Activated CD4-positive, alpha-beta T cell treated with anti-CD3 and anti-CD28 coated beads, Interleukin-2, amount 10 ng/mL, durations not matched to agents 7 days and 5 days (primary cell): ENCODE measurements at places on chromosomes 5 and 9.

GRCh38 chr5:73139485-73139884 is 19.1 kb downstream of the TMEM171 start:
- DNase-seq: no peak
- no peak overlapping the region for H3K27ac ChIP-seq
- peaks cover 48% of the 10 kb centered on the region for H3K27me3 ChIP-seq
- H3K4me1 ChIP-seq: no peaks in the 10 kb centered on the region
- no peaks in the 10 kb centered on the region for H3K36me3 ChIP-seq

DNA sequence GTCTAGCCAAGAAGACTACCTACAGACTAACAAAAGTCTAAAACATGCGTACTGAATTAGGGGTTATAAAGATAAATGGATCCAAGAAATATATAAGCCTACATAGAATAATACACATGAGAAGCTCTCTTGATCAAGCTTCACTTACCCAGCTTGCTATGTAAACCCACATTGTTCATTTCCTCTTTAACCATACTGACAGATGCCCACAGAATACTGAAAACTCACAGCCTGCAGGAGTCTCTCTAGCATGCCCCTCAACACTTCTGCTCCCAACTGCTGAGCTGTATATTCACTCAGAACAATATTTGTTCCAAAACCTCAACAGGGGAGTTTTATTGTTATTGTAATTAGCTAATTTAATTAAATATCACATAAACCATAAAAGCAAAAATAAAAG is 52.4 kb downstream of the RFX3 start:
- no peak overlapping the region for H3K27ac ChIP-seq
- H3K4me3 ChIP-seq: no peak overlapping the region
- H3K4me1 ChIP-seq: peaks cover 47% of the 10 kb centered on the region
- H3K27me3 ChIP-seq: no peaks in the 10 kb centered on the region

- H3K27ac ChIP-seq: peak overlapping the region; percentile 52
- no peak overlapping the region for H3K4me3 ChIP-seq
- H3K4me1 ChIP-seq: peaks cover 2% of the 10 kb centered on the region
- no peak for DNase-seq
These were observed 30.5 kb upstream of the CREBRF start for GRCh38 chr5:173025651-173026050.

GRCh38 chr5:81852291-81853029 is 101.6 kb upstream of the SSBP2 start:
- H3K36me3 ChIP-seq: peaks cover 8% of the 10 kb centered on the region
- DNase-seq: peak; percentile 40
- peaks cover 50% of the 10 kb centered on the region for H3K4me1 ChIP-seq
- no peaks in the 10 kb centered on the region for H3K27me3 ChIP-seq
- H3K4me3 ChIP-seq: peak overlapping the region; percentile 88

DNA sequence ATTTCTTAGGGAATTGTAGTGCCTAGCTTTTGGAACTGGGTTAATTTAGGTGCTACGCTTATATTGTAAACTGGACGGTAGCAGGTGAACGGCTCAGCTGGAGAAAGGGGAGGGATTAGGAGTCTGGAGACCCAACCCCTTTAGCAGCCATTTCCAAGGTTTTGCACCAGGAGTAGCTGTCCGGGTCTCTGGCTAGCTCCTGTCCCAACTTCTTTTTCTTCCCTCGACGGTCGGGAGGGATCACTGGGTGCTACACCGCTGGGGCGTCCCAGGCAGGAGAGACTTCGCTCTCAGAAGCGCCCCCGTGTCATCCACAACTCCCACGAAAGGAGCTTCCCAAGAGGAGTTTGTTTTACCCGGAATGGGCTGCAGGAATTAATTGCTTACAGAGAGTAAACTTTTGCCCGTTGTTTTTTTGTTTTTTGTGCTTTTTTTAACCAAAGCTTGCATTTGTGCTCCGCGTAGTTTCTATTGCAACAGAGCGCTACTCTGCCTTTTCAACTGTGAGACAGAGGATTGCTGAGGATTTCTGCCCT is 1640.9 kb upstream of the C9orf72 start:
- H3K36me3 ChIP-seq: no peaks in the 10 kb centered on the region
- H3K27ac ChIP-seq: no peak overlapping the region
- peaks cover 8% of the 10 kb centered on the region for H3K4me1 ChIP-seq
- no peak for DNase-seq
- H3K27me3 ChIP-seq: peaks cover 45% of the 10 kb centered on the region

- no peak overlapping the region for H3K27ac ChIP-seq
- H3K4me3 ChIP-seq: no peak overlapping the region
- H3K27me3 ChIP-seq: no peaks in the 10 kb centered on the region
- no peaks in the 10 kb centered on the region for H3K4me1 ChIP-seq
These were observed 174.0 kb downstream of the GDNF start for GRCh38 chr5:37665889-37666288.

DNA sequence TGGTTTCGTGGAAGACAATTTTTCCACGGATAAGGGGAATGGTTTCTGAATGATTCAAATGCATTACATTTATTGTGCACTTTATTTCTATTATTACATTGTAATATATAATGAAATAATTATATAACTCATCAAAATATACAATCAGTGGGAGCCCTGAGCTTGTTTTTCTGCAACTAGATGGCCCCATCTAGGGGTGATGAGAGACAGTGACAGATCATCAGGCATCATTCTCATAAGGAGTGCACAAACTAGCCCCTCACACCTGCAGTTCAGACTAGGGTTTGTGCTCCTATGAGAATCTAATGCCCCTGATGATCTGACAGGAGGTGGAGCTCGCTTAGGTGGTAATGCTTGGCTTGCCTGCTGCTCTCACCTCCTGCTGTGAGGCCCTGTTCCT is 6.4 kb downstream of the ISCA1 start:
- H3K4me1 ChIP-seq: peaks cover 25% of the 10 kb centered on the region
- H3K27me3 ChIP-seq: no peaks in the 10 kb centered on the region
- no peak for DNase-seq
- no peak overlapping the region for H3K27ac ChIP-seq
- H3K36me3 ChIP-seq: peaks cover 30% of the 10 kb centered on the region
- no peak overlapping the region for H3K4me3 ChIP-seq

DNA sequence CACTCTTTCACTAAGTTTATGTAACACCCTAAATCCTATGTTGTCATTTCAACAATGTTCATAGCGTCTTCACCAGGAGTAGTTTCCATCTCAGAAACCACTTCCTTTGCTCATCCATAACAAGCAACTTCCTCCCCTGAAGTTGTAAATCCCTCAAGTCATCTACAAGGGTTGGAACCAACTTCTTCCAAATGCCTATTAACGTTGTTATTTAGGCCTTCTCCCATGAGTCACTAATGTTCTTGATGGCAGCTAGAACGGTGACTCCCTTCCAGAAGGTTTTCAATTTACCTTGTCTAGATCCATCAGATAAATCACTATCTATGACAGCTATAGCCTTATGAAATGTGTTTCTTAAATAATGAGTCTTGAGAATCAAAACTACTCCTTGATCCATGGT is 73.3 kb upstream of the TARS1 start:
- no peaks in the 10 kb centered on the region for H3K27me3 ChIP-seq
- H3K4me3 ChIP-seq: no peak overlapping the region
- no peaks in the 10 kb centered on the region for H3K36me3 ChIP-seq
- H3K4me1 ChIP-seq: peaks cover 12% of the 10 kb centered on the region
- no peak overlapping the region for H3K27ac ChIP-seq
- DNase-seq: no peak

DNA sequence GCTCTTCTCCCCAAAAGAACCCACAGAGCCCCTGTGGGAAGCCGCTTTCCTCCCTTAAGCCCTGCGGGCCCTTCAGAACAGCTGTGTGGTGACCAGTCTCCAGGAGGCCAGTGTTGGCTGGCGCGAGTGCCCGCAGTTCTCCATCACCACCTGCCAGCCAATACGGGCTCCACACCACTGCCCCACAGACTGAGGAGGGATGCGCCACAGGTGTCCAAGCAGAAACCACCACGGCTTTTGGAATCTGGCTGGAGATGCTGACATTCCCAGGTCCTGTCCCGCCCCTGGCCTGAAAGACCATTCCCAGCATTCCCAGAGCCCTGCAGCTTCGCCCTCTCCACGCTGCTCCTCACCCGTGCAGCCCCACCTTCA is 12.8 kb downstream of the CCNI2 start:
- peaks cover 4% of the 10 kb centered on the region for H3K4me1 ChIP-seq
- no peak overlapping the region for H3K27ac ChIP-seq
- no peak overlapping the region for H3K4me3 ChIP-seq
- no peak for DNase-seq
- H3K36me3 ChIP-seq: no peaks in the 10 kb centered on the region
- no peaks in the 10 kb centered on the region for H3K27me3 ChIP-seq

DNA sequence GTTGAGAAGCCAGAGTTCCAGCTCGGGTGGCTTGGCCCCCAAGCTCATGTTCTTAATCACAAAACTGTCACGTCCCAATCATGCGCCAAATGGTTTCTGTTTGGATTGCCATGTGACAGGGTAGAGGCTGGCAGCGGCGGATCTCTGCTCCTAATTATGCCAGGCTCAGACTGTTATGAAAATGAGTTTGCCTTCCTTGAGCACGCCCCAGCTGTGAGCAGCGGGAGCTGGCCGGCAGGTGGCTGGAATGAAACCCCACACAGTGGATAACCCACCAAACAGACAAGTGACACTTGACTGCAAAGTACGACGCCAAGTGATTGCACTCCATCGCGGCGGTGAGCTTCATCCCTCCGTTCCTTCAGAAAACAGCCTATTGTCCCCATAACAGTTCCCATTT is 75.4 kb downstream of the CFAP77 start:
- no peak overlapping the region for H3K27ac ChIP-seq
- peaks cover 24% of the 10 kb centered on the region for H3K4me1 ChIP-seq
- no peaks in the 10 kb centered on the region for H3K36me3 ChIP-seq
- H3K27me3 ChIP-seq: peaks cover 51% of the 10 kb centered on the region

- H3K4me3 ChIP-seq: no peak overlapping the region
- no peaks in the 10 kb centered on the region for H3K4me1 ChIP-seq
- DNase-seq: no peak
- no peaks in the 10 kb centered on the region for H3K36me3 ChIP-seq
- H3K27ac ChIP-seq: no peak overlapping the region
These were observed 566.9 kb upstream of the RGMB start for GRCh38 chr5:98206566-98206965.

GRCh38 chr9:130990978-130991777 is 17.8 kb upstream of the LAMC3 start:
- no peak overlapping the region for H3K4me3 ChIP-seq
- no peaks in the 10 kb centered on the region for H3K27me3 ChIP-seq
- no peaks in the 10 kb centered on the region for H3K4me1 ChIP-seq

DNA sequence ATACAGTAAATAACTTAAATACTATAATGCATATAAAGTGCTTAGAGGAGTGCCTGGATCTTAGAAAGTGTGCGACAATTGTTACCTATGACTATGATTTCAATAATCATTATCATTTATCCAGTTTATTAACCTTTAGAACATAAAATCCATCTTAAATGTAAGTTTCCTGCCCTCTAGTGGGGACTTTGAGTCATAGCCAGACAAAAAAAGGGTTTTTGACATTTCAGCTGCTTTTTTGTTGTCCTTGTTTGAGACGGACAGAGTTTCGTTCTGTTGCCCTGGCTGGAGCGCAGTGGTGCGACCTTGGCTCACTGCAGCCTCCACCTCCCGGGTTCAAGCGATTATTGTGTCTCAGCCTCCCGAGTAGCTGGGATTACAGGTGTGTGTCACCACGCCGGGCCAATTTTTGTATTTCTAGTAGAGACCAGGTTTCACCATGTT is 9.7 kb upstream of the C9orf152 start:
- DNase-seq: peak; percentile 16
- no peak overlapping the region for H3K4me3 ChIP-seq
- no peaks in the 10 kb centered on the region for H3K36me3 ChIP-seq
- H3K27me3 ChIP-seq: peaks cover 12% of the 10 kb centered on the region
- H3K27ac ChIP-seq: no peak overlapping the region
- peaks cover 13% of the 10 kb centered on the region for H3K4me1 ChIP-seq

DNA sequence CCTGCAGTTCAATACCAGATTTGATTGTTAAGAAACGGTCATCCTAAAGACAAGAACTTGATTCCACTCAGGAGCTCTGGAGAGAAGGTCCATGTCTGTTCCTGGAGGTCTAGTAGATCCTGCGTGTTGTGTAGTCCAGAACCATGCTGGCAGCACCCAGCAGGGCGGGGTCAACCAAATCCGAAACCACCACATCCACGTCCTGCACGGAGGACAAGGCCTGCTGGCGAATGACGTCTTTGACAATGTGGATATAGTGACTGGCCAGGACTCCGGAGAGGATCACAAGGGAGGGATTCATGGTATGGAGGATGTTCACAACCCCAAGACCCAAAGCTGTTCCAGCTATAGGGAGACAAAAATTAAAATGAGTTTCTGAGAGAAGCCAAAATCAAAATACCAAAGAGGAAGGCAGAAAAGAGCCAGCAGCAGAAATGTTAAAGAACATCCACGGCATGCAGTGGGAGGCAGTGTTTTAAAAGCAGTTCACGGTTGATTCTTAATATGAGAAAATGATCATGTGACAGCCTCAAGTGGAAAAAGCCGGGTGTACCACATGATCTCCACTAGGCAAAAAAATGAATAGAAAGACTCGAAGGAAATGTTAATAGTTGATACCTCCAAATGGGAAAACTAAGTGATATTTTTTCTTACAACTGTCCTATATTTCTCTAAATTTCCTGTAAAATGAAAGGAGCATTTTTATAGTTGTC is 26.7 kb downstream of the CLTA start:
- peak overlapping the region; percentile 24 for H3K4me3 ChIP-seq
- DNase-seq: no peak

GRCh38 chr5:128082551-128083032 is 974 bp upstream of the SLC12A2 start:
- peaks cover 20% of the 10 kb centered on the region for H3K36me3 ChIP-seq
- H3K4me1 ChIP-seq: peaks cover 59% of the 10 kb centered on the region
- H3K27ac ChIP-seq: peak overlapping the region; percentile 97
- peak overlapping the region; percentile 89 for H3K4me3 ChIP-seq
- no peak for DNase-seq

DNA sequence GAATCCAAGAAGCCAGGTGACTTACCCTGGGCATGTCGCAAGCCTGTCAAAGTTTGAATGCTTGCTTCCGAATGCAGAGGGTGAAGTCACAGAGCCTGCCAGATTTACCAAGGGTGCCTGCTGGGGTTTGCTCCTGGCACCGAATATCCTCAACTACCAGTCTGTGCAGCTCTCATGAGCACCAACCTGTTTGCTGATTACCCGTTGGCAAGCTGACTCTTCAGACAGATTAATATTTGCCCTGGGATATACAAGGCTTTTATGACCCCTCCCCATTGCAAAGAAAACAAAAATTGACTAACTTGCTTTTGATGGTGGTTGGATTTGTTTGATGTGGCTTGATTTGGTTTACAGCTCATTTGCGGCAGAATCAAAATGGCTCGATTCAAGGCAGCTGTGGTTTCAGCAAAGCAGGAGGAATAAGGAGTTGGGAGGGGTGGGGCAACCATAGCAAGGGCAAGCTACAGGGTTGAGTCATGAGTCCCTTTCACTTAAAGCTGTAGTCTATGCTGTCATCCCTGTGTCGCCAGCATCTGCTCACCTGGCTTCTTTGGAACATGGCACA is 82.3 kb upstream of the AGXT2 start:
- peak; percentile 76 for DNase-seq
- H3K4me1 ChIP-seq: peaks cover 19% of the 10 kb centered on the region
- peak overlapping the region; percentile 31 for H3K4me3 ChIP-seq
- H3K27me3 ChIP-seq: peaks cover 62% of the 10 kb centered on the region
- H3K27ac ChIP-seq: peak overlapping the region; percentile 68

GRCh38 chr5:111165058-111165457 is 59.1 kb upstream of the CAMK4 start:
- H3K27me3 ChIP-seq: no peaks in the 10 kb centered on the region
- no peaks in the 10 kb centered on the region for H3K4me1 ChIP-seq
- DNase-seq: no peak
